Epithelial cell of proximal tubule (primary cell): ENCODE measurements at places on chromosomes 1 and 21. TPM values are rescaled to one million over a fixed set of nuclear protein-coding genes. Genes with fewer than 3 reads are reported as not detected.

- no peak for DNase-seq
These were observed 25.3 kb upstream of the OVAAL start for GRCh38 chr1:180533266-180533987.

DNA sequence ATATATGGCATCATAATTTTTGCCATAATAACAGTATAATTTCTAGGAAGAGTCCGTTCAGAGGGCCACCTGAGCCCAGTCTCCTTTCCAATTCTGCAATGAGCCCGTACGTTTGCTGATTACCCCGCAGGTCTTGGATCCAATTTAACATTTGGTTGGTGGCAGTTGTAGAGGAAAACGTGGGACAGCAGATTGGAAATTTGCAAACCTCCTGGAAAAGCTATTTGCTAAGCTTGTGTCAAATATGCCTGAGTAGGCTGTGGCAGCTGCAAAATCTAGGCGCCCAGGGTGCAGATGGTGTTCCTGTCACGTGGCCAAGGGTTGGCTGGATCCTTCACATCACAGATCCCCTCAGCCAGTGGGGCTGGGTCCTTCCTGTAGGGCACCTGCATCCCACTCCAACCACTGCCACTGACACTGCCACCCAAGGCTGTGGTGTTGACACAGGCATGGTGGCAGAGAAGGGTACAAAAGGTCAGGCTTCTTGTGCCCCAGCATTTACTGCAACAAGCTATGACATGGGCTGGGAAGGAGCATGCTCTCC, 174.8 kb upstream of the SYT6 start:
- no peak for DNase-seq

VHLL gene
- total RNA-seq = not detected in 2 replicates

PADI1 gene
- total RNA-seq = 1.1 and 3.4 TPM in 2 replicates

DNA sequence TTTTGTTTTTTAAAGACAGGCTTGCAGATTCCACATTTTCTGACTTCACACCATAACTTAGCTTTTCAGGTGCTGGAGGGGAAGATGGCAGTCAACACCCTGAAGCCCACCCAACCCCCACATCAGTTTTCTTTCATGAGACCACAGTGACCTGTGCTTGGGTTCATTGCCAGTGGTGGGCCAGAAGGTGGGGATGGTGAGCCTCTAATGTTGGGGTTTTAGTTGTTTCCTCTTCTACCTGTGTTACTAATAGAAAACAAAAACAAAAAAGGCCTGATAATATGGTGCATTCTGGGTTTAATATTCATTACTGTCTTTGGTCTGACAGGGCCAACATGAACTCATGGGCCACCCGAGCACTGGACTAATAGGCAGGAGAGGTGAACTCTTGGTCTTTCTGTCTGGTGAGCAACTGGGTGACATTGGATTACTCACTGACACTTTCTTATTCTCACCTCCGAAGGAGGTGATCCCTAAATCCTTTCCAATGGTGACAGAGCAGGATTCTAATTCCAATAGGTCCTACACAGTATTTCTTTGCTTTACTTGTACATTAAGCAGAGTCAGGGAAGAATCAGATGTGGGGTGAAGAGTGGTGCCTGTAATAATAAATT, 132.8 kb downstream of the CLIC6 start:
- DNase-seq = no peak

BRINP3 gene
- total RNA-seq = not detected in 2 replicates

FHL3 gene
- 14.2 and 24.5 TPM in 2 replicates for total RNA-seq

DNA sequence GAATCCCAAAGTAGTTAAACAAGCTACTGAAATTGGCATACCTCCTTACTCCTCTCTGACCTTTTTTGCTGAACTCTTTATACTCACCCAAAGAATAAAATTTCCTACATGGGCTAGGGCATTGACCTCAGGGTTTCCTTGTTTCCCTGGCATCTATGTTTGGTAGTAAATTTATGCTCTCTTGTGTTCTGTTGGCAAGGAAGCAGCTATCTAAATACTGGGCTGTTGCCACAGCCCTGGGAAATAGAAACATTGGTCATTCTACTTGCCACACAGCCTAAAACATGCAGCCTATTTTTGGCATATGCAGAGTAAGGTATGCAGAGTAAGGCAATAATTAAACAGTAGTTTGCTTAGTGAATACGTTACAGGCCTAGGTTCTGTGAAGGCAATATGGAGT, 351.4 kb downstream of the HLX start:
- DNase-seq = peak; percentile 50

KISS1 gene
- total RNA-seq = 24.7 and 111 TPM in 2 replicates

OXCT2 gene
- 12.4 and 15.0 TPM in 2 replicates for total RNA-seq

GRCh38 chr1:19081218-19081893, 124.9 kb upstream of the IFFO2 start:
- no peak for DNase-seq

SPOCD1 gene
- total RNA-seq = 9.4 and 18.4 TPM in 2 replicates
